ENCODE measurements at places on chromosomes 7 and 10. TPM values are rescaled to one million over a fixed set of nuclear protein-coding genes. Genes with fewer than 3 reads are reported as not detected.

- DNase-seq, result no peak
Measured at GRCh38 chr7:39192476-39192875, 214.8 kb downstream of the POU6F2 start.

GRCh38 chr7:68155676-68156075 lies 1159.0 kb downstream of the TYW1 start:
- no peak for DNase-seq

DNA sequence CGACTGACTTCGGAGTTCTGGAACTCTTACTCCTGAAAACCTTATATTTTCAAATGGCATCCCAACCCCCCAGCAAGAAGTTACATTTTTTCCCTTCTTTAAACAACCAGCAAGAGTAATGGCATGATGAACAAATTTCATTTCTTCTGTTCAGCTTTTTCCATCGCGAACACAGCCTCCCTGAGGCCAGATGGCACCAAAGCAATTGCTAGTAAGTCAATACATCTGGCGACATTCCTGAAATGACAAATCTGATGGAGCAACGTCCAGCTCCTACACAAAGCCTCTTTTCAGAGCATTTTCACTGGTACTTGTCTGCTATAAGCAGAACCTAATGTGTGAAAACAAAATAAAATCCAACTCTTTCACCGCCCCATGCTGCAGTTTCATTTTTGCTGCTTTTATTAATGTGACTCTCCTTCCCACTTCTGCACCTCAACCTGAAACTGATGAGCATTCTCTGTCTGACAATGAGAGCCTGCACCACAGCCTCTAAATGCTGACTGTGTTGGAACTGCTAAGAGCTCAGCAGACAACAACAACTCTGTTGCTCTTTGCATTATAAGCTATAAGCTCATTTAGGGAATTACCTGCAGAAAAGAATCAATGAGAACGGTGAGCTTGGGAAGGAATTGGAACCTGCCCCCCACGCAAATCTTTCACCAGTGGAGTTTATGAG lies 229.8 kb downstream of the FGFR2 start:
- no peak for DNase-seq

GRCh38 chr7:42175834-42176723 lies 60.9 kb downstream of the GLI3 start:
- no peak for DNase-seq

- no peak for DNase-seq
Measured at GRCh38 chr10:26528715-26529393, 90.7 kb downstream of the APBB1IP start.

GRCh38 chr7:146117576-146117975 lies 975 bp downstream of the CNTNAP2 start:
- DNase-seq, result no peak

DNA sequence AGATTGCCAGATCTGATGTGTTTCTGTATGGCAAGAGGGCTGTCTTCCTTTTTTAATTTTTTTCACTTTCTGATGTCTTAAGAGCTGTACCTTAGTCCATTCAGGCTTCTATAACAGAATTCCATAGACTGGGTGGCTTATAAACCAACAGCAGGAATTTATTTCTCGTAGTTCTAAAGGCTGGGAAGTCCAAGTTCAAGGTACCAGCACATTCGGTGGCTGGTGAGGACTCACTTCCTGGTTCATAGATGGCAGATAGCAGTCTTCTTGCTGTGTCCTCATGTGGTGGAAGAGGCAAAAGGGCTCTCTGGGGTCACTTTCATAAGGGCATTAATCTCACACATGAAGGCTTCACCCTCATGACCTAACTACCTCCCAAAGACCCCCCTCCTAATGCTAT lies 20.8 kb downstream of the GPNMB start:
- no peak for DNase-seq

- DNase-seq, result no peak
Measured at GRCh38 chr10:105615715-105616365, 974.8 kb downstream of the SORCS3 start.

GRCh38 chr10:122660696-122661095 lies 39.0 kb downstream of the C10orf120 start:
- no peak for DNase-seq

DNA sequence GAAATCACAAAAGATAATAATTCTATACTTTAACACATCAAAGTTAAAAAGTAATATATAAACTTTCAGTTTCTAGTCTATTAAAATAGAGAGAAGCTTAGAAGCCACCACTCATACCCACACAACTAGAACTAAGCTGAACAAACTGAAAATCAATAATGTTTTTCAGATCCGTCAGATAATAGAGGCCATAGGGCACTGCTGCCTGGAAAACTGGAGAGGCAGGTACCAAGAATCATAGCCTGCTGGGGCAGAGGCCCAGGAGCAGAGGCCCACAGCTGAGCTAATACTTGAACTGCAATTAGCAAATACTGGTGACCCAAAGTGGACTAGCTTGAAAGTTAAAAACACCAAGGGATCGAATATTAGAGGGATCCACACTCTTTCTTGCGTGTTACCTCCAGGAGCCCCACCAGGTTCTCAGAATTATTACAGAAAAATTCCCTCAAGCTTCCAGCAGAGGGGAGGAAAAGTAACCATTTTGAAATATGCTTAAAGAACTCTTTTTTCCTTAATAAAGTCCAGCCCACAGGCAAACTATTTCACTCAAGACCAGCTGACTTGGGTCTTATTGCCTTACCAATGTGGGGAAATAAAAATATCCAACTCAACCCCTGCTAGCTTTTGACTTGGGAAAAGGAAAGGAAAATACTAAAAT lies 774.1 kb upstream of the IGFBP3 start:
- no peak for DNase-seq

- DNase-seq, result no peak
Measured at GRCh38 chr7:51476026-51476425, 159.4 kb upstream of the COBL start.

DNA sequence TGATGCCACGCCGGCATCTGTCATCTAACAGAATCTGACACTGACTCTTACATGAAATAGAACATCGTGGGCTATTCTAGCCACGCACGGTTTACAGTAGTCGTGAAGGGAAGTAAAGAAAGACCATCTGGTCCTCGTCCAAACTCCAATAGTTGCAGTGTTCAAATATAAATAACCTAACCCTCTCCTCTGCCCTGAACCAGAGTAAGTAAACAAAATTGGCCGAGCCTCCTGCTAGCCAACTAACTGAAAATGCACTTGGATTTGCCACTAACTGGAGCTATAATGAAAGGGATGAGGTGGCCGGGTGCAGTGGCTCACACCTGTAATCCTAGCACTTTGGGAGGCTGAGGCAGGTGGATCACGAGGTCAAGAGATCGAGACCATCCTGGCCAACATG lies 29.5 kb upstream of the ZC3HAV1L start:
- DNase-seq, result no peak

DNA sequence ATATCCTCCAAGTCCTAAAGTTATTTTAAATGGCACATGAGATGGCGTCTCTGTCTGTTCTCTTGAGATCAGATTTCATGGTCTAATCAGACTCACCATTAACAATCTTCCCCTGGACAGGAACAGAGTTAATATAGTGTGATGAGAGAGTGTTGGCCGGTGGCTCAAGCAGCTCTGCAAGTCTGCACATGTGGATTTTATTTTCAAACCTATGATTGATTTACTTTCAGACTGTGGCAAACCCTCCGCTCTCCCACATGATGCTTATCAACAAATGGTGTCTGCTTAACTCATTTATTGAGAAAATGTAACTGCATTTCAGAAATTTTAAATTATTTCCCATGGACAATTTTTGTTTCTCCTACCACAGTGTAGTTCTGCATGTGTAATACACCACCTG lies 46.5 kb upstream of the HGF start:
- no peak for DNase-seq

GRCh38 chr10:111766464-111766863 lies 417.1 kb downstream of the GPAM start:
- no peak for DNase-seq

DNA sequence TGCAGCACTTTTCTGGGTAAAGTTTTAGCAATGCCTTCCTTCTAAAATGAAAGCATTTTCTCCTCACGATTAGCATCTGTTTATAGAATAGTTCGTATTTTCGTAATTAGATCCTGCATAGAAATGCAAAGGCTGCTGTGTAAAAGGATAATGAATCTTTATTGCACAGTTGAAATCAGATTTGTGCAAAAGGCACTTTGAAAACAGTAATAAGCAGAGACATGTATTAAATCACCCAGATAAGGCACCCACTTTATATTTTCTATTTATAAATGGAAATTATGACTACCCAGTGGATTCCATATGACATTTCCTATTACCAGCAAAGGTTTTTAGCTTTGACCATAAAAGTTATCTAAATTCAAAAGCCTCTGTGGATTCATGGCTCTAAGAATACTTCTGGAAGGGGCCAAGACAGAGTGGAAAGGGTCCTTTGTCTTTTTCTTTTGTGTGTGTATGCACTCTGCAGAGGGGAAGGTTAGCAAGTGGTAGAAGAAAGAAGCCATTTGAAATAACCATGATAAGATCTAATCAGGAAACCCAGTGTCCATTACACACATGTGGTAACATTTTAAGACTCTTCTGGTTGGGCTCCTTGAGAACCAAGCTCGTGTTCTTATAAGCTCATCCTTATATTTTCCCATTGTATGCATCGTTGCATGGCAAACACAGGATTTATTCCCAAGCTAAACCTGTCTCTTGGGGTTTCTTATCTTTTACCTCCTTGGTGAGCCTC lies 612.1 kb downstream of the AUTS2 start:
- no peak for DNase-seq

- DNase-seq, result no peak
Measured at GRCh38 chr7:105689067-105689819, 108.0 kb upstream of the EFCAB10 start.

DNA sequence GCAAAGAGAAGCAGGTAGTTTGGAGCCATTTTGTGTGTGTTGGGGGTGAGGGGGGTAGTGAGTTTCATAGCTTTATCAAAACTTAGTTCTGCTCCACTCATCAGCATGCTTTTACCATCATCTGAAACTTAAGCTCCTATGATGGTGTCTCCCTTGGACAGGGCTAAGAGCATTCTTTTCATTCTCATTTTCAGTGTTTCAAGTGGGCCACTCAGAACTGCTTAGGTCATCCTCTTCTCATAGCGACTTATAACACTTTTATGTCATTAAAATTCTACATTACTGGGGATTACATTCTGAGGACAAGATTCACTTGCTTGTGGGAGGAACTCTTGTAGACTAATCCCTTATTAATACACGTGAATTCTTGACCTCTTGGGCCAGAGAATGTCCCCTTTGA lies 649.4 kb downstream of the SUGCT start:
- no peak for DNase-seq

- DNase-seq, result no peak
Measured at GRCh38 chr10:99975106-99975829, 34.5 kb downstream of the DNMBP start.

- DNase-seq, result no peak
Measured at GRCh38 chr7:98217623-98218582, 6.7 kb downstream of the BHLHA15 start.

GRCh38 chr7:21011153-21011552 lies 224.5 kb upstream of the SP8 start:
- no peak for DNase-seq

- no peak for DNase-seq
Measured at GRCh38 chr10:112732277-112732921, 217.6 kb upstream of the TCF7L2 start.

DNA sequence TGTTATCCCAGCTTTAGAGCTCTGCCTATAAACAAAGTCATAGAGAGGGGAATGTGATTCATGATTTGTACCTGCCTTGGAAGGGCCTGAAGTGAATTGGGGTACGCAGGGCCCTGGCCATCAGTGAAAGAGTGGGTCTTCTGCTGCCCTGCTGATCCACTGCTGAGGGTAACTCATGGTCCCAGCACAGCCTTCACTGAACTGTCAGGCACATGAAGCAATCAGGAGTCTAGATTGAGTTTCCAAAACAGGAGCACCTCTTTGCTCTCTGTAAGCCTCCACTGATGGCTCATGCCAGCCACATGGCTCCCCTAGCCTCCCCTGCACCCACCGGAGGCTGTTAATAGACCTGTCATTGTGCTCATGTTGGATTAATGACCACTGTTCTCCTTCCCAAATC lies 217.6 kb downstream of the KCNMA1 start:
- DNase-seq, result no peak

DNA sequence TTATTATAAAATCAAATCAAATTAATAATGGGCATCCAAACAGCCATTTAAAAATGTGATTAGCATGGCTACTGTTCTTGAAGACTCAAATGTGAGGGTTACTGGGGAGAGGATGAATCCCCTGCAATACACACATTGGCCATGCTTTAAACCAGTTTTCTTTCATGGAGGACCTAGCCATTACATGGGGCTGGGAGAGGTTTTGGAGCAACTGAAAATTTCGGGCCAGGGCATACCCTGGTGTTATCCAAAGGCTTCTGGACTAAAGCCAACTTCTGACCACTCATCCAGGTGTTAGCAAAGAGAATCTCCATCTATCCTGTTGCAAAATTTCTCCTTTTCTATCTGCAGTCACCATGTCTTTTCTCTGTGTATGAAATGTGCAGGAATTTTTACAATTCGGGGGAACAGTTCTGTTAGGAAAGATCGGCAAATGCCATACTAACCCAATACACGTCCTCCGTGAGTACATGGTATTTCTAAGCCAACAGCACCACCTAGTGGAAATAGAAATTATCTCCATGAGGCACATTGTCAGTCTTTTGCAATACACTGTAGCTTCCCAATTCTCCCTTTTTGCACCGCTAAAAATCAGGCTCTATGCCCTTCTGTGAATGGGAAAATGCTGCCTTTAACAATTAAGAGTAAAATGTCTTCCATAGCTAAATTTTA lies 47.0 kb upstream of the ZNF107 start:
- DNase-seq, result no peak

The ST8SIA6 gene
- total RNA-seq, result 0.42 TPM

The ZNF282 gene
- total RNA-seq, result 7.6 TPM

All from thymus (tissue), 14 donors.